ENCODE measurements at places on chromosomes 6 and 20.

- DNase-seq = peak; percentile 30
These were observed 14.6 kb downstream of the GCLC start for GRCh38 chr6:53530346-53530745.

- no peak for DNase-seq
These were observed 140.0 kb upstream of the ATXN1 start for GRCh38 chr6:16901306-16901705.

DNA sequence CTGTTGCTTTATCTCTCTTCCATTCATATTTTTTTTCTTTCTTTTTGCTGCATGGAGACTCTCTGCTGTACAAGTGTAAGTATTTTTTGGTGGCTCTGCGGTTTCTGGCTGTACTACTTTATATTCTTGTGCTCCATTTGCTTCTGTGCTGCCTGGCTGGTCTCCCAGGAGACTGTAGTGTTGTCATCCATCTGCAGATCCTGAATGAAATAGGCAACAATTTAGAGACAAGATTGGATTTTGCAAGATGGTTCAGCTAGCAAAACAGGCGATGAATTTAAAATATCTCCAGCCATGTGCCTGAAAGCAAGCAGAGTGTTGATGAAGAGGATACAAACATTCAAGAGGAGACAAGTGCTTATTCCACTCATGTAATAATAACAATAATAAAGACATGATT is 75.1 kb upstream of the SCGN start:
- no peak for DNase-seq

DNA sequence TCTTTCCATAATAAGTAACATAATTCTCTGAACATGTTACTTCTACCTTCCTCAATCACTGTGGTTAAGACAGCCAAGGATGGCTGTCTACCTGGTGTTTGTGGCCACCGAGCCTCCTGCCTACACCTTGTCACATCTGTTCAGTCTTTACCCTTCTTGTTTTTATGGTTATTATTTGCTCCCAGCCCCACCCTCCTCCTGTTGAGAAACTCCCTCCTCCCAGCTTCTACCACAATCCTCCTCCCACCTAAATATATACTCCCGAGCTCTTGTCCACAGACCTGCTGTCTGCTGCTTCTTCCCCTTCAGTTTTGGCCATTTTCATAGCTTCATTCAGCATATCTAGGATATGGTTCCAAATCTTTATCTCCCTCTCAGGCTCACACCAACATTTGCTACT is 35.7 kb upstream of the GABRR1 start:
- DNase-seq = no peak

GRCh38 chr20:19890445-19891051 is 126.6 kb upstream of the NAA20 start:
- DNase-seq = no peak

GRCh38 chr20:711576-711975 is 36.0 kb upstream of the SCRT2 start:
- DNase-seq = no peak

- DNase-seq = no peak
These were observed 513.2 kb upstream of the SULF2 start for GRCh38 chr20:48298433-48298832.

DNA sequence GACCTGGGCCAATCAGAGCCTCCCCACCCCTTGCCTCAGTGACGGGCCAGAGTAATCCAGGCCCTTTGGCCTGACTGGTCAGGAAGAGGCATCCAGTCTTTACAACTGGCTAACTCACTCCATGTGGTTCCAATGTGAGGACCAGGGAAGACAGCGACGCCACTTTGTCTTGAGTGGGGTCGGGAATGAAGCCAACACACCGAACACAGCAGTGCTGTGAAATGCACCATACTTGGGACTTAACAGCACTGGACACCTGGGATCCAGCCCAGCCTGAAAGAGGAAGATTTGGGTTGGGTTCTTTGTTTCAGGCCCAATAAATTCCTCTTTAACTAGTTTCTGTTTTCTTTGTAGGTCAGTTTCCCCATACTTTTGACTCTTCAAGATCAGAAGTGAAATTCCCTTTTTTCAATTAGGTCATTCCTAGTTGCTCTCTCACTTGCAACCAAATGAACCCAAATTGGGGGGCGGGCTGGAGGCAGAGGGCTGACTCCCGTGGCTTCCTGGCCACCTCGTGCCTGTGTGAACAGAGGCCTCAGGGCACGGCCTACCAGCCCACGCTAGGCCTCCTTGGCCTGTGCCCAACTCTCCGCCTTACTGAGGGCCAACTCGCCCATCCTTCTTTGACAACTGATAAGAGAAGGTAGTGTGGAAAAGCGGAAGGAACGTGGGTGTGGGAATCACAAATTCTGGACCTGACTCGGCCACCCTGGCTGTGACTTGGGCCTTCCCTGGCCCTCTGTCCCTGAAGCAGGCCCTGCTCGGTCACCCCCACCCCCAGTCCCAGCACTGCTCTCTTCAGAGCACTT is 17.1 kb downstream of the SULF2 start:
- no peak for DNase-seq

DNA sequence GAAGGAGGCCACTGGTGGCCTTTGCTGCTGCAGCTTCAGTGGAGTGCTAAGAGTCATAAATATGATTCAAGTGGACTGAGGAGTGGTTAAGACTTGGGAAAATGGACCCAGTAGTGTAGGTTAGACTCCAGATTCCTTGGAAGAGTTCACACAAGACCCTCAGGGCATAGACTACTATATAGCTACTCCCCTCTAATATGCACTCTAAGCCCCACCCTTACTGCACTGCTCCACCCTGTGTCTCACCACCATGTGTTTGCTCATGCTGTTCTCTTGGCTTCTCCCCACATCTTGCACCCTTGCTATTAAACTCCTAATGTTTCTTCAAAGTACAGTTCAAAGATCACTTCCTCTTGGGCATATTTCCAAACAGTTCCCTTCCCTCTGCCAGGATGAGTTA is 5.7 kb downstream of the KCNQ5 start:
- no peak for DNase-seq

DNA sequence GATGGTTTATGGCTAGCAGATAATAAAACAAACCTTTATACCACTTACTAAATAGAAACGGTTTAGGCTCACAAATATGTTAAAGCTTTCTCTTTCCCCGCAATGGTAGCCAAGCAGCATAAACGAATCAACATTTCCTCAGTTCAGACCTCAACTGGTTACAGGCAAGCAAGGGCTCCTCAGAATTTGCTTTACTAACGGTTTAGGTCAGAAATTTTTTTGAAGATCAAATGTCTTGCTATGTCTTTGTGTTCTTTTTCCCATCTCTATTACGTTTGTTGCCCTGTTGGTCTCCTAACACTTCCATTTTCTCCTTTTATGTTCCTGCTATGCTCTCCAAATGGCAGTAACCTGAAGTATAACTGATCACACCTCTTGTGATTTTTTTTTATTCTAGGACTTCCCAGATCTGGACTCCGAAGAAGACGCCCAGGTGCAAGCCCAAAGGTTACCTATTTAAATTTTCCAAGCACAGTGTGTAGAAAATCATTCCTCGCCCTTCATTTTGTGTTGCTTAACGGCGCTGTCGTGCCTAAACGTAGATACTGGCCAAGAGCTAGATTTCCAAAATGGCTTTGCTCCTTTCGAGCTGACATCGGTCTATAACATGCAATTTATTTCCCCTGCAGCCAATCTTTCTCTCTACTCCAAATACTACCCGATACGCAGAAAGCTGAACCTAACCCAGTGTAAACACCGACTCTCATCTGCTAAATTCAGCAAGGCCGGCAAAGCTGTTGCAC is 717 bp upstream of the ASF1A start:
- peak; percentile 70 for DNase-seq

GRCh38 chr6:81891874-81892273 is 139.4 kb upstream of the TENT5A start:
- DNase-seq = no peak

- no peak for DNase-seq
These were observed 142.9 kb downstream of the TFAP2A start for GRCh38 chr6:10271982-10272381.

DNA sequence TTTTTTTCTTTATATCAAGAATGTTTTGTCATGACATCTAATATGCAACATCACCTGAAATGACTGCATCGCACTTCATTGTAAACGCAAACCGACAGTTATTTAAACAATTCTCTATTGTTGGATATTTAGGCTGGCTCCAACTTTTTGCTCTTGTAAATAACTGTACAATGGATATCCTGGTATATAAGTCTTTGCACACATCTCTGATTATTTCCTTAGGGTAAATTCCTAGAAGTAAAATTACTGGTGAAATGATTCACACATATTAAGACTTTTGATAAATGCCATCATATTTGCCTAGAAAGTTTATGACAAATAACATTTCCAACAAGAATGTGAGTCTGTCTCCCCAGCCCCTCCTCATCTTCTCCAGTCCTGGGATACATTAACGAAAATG is 154.7 kb downstream of the TFAP2C start:
- peak; percentile 12 for DNase-seq

DNA sequence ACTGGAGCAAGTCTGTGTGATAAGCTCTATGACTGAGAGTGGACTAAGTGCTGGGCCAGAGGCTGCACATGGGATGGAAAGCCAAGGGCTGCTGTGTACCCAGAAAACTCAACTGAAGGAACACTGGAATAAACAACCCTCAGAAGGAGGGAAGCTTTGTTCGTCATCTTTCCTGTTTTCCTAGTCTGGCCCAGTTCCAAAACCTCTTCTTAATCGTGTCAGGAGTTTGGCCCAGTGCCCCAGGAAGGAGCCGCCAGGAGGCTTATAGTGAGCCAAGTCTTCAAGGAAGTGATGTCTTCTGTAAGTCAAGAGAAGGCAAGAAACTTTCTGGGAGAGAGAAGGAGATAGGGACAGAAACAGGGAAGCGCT is 23.3 kb upstream of the TOP1 start:
- peak; percentile 97 for DNase-seq

- peak; percentile 68 for DNase-seq
These were observed 4.5 kb downstream of the ACSS1 start for GRCh38 chr20:25053255-25054031.

- DNase-seq = no peak
These were observed 12.8 kb upstream of the PNRC1 start for GRCh38 chr6:89067796-89068195.

DNA sequence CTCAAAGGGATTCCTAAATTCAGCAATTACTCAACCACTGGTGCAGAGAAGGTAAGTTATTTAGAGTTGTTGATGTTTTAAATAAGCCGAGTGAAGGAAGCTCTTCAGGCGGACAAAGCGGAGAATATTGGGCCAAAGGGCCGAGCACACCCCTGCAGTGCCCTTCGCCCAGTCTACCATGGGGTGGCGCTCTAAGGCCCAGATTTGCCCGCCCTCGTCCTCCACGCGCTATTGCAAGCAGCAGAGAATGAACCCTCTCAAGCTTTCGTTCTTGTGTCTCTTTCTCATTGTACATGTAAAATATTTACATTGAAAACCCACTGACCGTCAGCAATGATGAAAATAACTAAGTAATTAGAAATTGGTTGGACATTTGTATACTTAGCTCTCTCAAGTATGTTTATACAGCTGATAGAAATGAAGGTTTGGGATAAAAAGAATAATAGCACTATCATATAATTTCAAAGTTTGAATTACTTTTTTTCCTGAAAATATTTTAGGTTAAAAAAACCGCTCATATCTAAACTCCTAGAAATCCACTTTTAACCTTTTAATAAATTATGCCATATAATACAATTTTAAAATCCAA is 195.0 kb upstream of the CEP162 start:
- peak; percentile 40 for DNase-seq

GRCh38 chr20:6041808-6042265 is 12.0 kb downstream of the LRRN4 start:
- no peak for DNase-seq

- DNase-seq = peak; percentile 27
These were observed 40.9 kb downstream of the SUMO4 start for GRCh38 chr6:149440735-149441671.

DNA sequence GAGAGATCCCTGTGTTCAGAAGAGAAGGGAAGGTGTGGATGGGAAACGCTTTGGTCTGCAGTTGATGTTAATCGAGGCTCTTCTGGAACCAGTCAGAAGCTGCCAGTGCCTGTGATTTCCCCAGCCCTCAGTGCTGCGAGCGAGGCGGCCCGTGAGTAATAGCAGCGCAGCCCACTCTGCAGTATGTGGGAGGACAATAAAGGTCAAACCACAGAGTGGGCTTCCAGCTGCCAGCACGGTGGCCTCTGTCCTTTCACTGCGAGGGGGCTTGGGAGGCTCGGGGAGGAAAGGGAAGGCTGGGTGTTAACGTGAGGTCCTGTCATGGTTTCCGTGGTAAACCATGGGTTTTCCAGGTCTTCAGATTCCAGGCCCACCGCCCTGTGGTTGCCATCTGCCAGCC is 32.3 kb upstream of the TAGAP start:
- DNase-seq = no peak

- no peak for DNase-seq
These were observed 24.5 kb downstream of the PYGB start for GRCh38 chr20:25272223-25273000.

DNA sequence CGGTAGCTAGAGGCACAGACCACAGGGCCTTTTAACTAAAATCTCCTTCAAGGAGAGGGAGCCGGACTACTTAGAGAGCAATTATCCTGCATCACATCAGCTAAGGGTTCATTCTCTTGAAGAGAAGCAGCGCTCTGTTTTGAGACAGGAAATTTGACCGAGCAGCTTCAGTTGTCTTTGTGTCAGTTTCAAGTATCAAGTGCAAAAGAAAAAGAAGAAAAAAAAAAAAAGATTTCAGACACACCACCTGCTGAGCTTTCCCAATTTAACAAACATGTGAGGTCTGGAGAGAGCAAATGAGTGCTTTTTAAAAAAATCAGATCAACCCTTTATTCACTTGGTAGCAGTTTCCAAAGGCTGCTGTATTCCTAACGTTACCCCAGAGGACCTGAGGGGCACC is 273.5 kb upstream of the POU3F2 start:
- DNase-seq = no peak

- DNase-seq = peak; percentile 39
These were observed 1.3 kb downstream of the KPNA5 start for GRCh38 chr6:116682334-116682712.

- no peak for DNase-seq
These were observed 22.8 kb upstream of the PTPN1 start for GRCh38 chr20:50487397-50487796.

- DNase-seq = no peak
These were observed 164.8 kb upstream of the GGTLC1 start for GRCh38 chr20:24153101-24154040.

DNA sequence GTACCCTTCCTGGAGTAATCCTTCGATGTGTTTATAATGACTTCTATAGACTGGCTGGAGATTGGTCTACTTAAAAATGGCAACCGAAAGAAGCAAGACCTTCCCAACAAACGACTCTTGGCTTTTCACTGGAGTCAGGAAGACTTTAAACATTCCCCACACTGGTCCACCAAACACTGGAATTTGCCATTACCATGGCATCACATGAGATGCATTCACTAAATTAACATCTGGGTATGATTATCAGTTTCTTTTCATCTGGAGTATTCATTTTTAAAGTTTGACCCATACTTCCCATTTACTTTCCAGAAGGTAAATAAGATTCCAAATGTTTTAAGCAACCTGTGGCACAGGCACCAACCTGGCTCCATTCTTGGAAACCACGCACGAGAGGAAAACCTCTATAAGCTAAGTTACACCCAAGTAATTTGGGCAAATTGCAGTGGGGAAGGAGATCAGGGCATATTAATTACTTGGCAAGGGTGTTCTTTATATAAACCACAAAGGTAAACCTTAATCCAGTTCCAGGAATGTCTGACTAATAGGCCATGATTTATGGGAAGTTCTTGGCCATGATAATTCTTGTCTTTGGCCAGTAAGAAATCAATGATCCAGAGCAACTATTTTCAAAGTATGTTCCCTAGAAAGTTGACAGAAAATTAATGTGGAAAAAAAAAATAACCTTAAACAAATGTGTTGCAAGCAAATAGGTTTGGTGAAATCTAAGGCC is 190.0 kb upstream of the COL21A1 start:
- DNase-seq = peak; percentile 11
